Large intestine (tissue), 12 donors: ENCODE measurements at places on chromosomes 6 and 20.

DNA sequence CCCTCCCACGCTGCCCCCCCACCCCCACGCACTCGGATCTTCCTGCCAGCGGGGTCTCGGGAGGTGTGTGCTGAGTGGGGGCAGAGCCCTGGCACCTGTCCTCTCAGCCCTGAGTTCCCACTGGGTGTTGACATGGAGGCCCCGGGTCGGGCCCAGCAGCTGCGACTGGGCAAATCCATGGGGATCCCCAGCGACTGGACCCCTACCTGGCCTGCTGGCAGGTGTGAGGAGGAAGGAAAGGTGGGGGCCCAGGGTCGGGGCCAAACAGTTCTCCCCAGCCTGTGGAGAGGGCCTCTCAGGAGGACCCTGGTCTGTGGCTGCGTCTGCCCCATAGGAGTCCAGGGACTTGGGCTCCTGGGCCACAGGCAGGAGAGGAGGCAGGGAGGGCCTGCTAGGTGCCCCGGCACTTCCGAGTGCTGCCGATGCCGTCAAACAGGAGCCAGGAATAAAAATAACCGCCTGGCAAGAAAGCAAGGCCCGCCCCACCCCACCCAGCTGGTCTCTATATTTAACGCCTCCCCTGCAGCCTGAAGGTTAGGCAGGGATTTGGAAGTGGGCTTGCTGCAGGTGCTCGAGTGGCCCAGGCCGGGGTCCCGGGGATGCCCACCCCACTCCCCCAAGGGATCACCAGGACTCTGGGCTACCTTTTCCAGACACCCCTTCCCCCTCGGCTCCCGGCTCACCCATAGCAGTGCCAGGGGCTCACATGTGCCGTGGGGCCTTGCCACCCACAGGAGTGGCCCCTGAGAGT, 1.4 kb upstream of the EEF1A2 start:
- H3K4me3 ChIP-seq, result no peak overlapping the region
- H3K36me3 ChIP-seq, result no peaks in the 10 kb centered on the region
- peaks cover 89% of the 10 kb centered on the region for H3K27me3 ChIP-seq
- no peak overlapping the region for H3K27ac ChIP-seq

- no peak overlapping the region for H3K27ac ChIP-seq
- H3K4me3 ChIP-seq, result no peak overlapping the region
- DNase-seq, result no peak
- H3K36me3 ChIP-seq, result no peaks in the 10 kb centered on the region
- H3K27me3 ChIP-seq, result peaks cover 16% of the 10 kb centered on the region
These were observed 46.9 kb upstream of the POU3F2 start for GRCh38 chr6:98787435-98787834.

- no peaks in the 10 kb centered on the region for H3K27me3 ChIP-seq
- H3K4me3 ChIP-seq, result peak overlapping the region; percentile 91
- H3K4me1 ChIP-seq, result peaks cover 51% of the 10 kb centered on the region
- peak; percentile 78 for DNase-seq
- H3K27ac ChIP-seq, result peak overlapping the region; percentile 84
- peaks cover 6% of the 10 kb centered on the region for H3K36me3 ChIP-seq
These were observed 903 bp downstream of the CNKSR3 start for GRCh38 chr6:154509421-154510143.

DNA sequence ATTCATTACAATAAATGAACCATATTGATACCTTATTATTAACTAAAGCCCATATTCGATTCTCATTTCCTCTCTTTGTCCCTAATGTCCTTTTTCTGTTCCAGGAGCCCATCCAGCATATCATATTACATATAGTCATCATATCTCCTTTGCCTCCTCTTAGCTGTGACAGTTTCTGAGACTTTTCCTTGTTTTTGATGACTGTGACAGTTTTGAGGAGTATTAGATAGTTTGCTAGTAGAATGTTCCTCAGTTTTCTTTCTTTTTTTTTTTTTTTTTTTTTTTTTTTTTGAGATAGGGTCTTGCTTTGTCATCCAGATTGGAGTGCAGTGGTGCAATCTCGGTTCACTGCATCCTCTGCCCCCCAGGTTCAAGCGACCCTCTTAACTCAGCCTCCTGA, 61.6 kb downstream of the TIAM2 start:
- no peaks in the 10 kb centered on the region for H3K27me3 ChIP-seq
- H3K36me3 ChIP-seq, result no peaks in the 10 kb centered on the region
- DNase-seq, result no peak
- no peak overlapping the region for H3K27ac ChIP-seq
- H3K4me3 ChIP-seq, result no peak overlapping the region

GRCh38 chr6:145819994-145820393, 5.4 kb upstream of the FBXO30 start:
- no peak overlapping the region for H3K4me3 ChIP-seq
- H3K4me1 ChIP-seq, result peaks cover 4% of the 10 kb centered on the region
- DNase-seq, result no peak
- no peaks in the 10 kb centered on the region for H3K36me3 ChIP-seq

GRCh38 chr20:21156266-21156665, 30.4 kb downstream of the KIZ start:
- H3K36me3 ChIP-seq, result no peaks in the 10 kb centered on the region
- H3K4me1 ChIP-seq, result no peaks in the 10 kb centered on the region
- no peak overlapping the region for H3K27ac ChIP-seq

- no peaks in the 10 kb centered on the region for H3K4me1 ChIP-seq
- no peak for DNase-seq
These were observed 344.1 kb upstream of the MARCKS start for GRCh38 chr6:113513086-113513485.

- H3K27me3 ChIP-seq, result no peaks in the 10 kb centered on the region
- DNase-seq, result peak; percentile 95
- H3K27ac ChIP-seq, result peak overlapping the region; percentile 91
- peaks cover 5% of the 10 kb centered on the region for H3K36me3 ChIP-seq
These were observed 13.7 kb upstream of the FAM83C start for GRCh38 chr20:35305682-35306556.

DNA sequence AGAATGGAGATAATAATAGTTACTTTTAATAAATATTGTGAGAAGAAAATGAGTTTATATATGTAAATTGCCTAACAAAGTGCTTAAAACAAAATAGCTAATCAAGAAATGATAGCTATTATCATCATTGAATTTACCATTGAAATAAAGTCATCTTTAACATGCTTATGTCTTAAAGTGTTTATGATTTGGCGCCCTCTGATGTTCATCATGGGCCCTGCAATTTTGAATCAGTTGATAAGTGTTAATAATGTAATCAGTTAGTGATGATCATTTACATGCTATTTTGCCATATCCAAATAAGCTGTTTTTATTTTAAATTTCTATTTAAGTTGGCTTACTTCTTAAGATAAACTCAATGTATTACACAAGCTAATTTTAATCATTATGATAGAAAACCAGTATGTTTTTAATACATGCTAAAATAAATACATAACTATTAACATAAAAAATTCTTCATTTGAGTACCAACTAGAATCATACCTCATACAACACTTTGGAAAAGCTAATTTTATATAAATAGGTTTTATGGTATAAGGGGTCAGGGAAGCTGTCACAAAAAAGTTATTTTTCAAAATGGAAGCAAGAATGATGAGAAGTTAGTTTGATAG, 39.2 kb upstream of the TPD52L1 start:
- H3K4me3 ChIP-seq, result no peak overlapping the region
- H3K4me1 ChIP-seq, result no peaks in the 10 kb centered on the region
- no peak overlapping the region for H3K27ac ChIP-seq
- H3K36me3 ChIP-seq, result no peaks in the 10 kb centered on the region
- H3K27me3 ChIP-seq, result no peaks in the 10 kb centered on the region
- peak; percentile 15 for DNase-seq

DNA sequence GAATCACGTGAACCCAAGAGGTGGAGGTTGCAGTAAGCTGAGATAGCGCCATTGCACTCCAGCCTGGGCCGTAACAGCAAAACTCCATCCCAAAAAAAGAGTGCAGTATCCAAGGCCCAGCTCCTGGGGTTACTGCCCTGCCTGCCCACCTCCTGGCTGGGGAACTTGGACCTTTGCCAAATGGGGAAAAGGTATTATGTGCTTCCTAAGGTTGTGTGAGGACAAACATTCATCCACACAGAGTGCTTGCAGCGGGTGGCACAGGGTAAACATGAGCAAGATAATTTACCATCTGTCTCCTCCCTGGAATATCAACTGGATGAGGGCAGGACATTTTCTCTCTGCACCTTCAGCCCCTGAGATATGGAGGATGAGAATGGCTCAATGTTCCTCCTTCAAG, 94.9 kb upstream of the POPDC3 start:
- DNase-seq, result no peak
- H3K4me1 ChIP-seq, result peaks cover 13% of the 10 kb centered on the region
- peaks cover 25% of the 10 kb centered on the region for H3K36me3 ChIP-seq
- no peak overlapping the region for H3K4me3 ChIP-seq
- no peaks in the 10 kb centered on the region for H3K27me3 ChIP-seq

GRCh38 chr6:73131706-73132105, 93.6 kb downstream of the KHDC1L start:
- no peak overlapping the region for H3K27ac ChIP-seq
- H3K4me3 ChIP-seq, result no peak overlapping the region
- H3K36me3 ChIP-seq, result no peaks in the 10 kb centered on the region
- no peaks in the 10 kb centered on the region for H3K4me1 ChIP-seq

DNA sequence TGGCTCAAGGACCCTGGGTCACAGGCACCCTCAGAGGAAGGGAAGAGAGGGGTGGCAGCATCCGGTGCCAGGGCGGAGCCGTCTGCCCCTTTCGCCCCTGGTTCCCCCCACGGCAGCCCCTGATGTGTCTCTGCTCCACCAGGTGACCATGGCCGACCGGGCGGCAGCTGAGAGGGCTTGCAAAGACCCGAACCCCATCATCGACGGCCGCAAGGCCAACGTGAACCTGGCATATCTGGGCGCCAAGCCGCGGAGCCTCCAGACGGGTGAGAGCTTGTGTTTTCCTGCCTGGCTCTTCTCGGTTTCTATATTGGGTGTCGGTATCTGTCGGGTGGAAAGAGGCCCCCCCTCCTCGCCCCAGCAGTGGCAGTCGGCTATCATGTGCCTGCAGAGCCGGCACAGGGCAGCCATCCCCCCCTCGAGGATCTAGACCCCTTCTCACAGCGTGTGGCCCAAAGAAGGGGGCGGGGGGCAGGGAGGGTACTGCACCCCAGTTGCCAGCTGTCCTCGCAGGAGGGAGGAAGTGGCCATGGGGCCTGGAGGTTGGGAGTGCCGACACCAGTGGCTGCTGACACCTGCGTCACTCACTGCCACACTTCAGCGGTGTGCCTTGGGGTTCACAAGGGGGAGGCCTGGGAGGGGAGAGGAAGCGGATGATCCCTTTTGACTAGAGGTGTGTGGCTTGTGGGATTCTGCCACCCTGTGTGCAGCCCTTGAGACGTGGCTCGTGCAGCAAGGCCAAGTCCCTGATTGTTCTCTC, 1.5 kb downstream of the RBM38 start:
- peaks cover 15% of the 10 kb centered on the region for H3K4me1 ChIP-seq
- H3K27me3 ChIP-seq, result no peaks in the 10 kb centered on the region
- peaks cover 41% of the 10 kb centered on the region for H3K36me3 ChIP-seq
- H3K4me3 ChIP-seq, result peak overlapping the region; percentile 43
- DNase-seq, result peak; percentile 44
- H3K27ac ChIP-seq, result no peak overlapping the region

DNA sequence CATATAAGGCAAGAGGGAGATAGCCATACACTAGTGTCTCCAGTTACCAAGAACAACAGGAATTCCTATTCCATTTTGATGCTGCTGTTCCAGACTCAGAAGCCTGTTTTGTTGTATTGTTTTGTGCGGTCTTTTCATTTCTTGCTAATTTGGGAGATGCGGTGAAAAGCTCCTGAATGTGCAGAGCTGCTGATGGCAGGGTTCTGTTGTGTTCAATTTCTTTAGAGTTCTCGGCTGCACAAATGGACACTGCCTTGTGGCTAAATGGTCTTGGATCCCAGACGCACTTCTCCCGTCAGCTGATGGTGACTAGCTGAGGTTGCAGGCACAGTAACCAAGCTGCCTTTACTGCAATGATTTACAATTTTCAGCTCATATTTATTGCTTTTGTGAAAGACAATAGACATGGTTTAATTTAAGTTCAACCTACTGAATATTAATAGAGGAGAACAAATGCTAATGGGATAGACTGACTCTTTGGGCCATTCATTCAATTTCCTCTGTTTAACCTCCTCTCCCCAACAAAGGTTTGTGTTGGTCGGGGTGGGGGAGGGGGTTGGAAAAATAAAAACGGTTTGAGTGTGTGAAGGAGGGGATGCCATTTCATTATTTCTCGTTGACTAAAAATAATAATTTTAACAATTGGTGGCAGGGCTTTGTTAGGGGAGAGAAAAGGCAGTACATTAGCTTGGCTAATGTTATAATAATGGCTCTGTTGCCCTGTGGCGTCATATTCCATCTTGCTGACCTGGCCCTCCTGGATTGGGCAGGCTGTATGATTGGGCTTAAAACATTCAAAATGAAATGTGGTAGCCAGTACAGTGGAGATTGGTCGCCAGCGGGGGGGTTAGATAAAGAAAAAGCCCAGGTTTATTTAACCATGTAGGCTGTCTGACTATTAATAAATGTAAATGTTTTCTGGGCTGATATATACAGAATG, 159.5 kb downstream of the JARID2 start:
- DNase-seq, result no peak
- no peaks in the 10 kb centered on the region for H3K27me3 ChIP-seq
- no peak overlapping the region for H3K27ac ChIP-seq
- no peaks in the 10 kb centered on the region for H3K36me3 ChIP-seq

DNA sequence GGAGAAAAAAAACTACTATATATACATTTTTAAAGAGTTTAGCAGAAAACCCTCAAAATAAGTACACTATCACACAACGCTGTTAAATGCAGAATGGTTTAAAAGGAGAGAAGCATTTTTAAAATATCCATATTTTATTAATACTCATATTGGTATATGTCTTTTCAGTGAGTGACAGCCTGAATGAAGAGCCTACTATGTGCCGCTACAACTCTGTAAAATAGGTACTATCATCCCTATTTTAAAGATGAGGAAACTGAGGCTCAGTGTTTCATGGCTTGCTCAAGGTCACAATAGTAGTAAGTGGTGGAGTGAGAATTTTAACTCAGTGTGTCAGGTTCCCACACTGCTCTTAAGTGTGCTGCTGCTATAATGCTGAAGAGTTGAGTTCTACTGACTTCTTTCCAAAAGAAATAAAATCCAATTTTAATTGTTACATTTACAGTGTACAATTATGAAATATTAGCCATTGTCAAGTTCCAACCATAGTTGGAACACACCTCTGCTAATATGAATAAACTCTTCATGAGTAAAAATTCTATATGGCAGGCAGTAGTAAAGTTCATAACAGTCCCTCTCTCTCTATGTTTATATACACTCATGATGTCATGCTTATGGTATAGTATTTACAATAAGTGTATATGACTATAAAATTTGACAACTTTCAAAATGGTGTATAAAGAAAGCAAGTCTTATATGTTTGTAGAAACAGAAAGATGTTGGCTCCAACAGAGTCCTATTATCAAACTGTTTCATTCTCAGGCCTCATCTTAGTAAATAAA, 3.1 kb downstream of the FAM184A start:
- H3K4me1 ChIP-seq, result peaks cover 5% of the 10 kb centered on the region
- H3K27me3 ChIP-seq, result peaks cover 4% of the 10 kb centered on the region
- H3K4me3 ChIP-seq, result no peak overlapping the region
- no peaks in the 10 kb centered on the region for H3K36me3 ChIP-seq
- no peak for DNase-seq

- H3K27me3 ChIP-seq, result no peaks in the 10 kb centered on the region
- peaks cover 85% of the 10 kb centered on the region for H3K4me1 ChIP-seq
- peak overlapping the region; percentile 96 for H3K27ac ChIP-seq
These were observed 143.6 kb downstream of the VEGFA start for GRCh38 chr6:43913375-43914271.

- H3K4me3 ChIP-seq, result no peak overlapping the region
- no peaks in the 10 kb centered on the region for H3K36me3 ChIP-seq
- H3K4me1 ChIP-seq, result peaks cover 4% of the 10 kb centered on the region
These were observed 28.7 kb downstream of the COL11A2 start for GRCh38 chr6:33163540-33163939.
